Effector memory CD8-positive, alpha-beta T cell (primary cell): ENCODE measurements at places on chromosomes 3 and 15.

- H3K4me3 ChIP-seq = no peak overlapping the region
- no peaks in the 10 kb centered on the region for H3K36me3 ChIP-seq
- no peak for DNase-seq
- peaks cover 8% of the 10 kb centered on the region for H3K27me3 ChIP-seq
- no peak overlapping the region for H3K27ac ChIP-seq
Measured at GRCh38 chr3:60333710-60334109, 917.5 kb downstream of the FHIT start.

GRCh38 chr15:41408234-41408641, 5.9 kb upstream of the NDUFAF1 start:
- H3K27me3 ChIP-seq = no peaks in the 10 kb centered on the region
- DNase-seq = no peak
- H3K27ac ChIP-seq = no peak overlapping the region
- peaks cover 3% of the 10 kb centered on the region for H3K4me1 ChIP-seq

DNA sequence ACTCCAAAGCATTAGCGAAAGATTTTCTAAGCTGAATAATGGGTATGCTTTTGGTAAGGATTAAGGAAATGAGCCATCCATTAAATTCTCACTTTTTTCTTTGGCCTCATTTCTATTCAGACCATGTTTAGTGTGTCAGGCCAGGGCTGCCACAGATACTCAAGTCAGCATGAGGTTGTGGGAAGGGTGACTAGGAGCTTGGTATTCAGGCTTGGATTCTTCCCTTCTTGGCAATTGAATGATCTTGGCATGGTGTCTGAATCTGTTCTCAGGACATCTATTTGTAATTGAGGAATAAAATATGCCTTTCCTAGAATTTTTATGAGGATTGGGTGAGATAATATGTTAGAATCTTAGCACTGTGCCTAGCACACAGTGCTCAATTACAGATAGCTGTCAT, 11.2 kb downstream of the CCNB2 start:
- H3K4me3 ChIP-seq = no peak overlapping the region
- no peak overlapping the region for H3K27ac ChIP-seq
- H3K27me3 ChIP-seq = no peaks in the 10 kb centered on the region
- H3K4me1 ChIP-seq = no peaks in the 10 kb centered on the region

DNA sequence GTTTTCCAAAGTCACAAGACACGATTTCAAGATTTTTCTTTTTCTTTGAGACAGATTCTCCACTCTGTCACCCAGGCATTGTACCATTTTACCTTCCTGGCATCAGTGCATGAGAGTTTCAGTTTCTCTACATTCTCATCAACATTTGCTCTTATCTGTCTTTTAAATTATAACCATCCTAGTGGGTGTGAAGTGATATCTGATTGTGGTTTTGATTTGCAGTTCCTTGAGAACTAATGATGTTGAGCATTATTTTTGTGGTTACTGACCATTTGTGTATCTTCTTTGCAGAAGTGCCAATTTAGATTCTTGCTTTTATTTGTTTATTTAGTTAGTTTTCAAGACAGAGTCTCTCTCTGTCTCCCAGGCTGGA, 41.2 kb downstream of the ADIPOQ start:
- H3K4me1 ChIP-seq = peaks cover 48% of the 10 kb centered on the region
- H3K27me3 ChIP-seq = no peaks in the 10 kb centered on the region
- H3K36me3 ChIP-seq = no peaks in the 10 kb centered on the region
- peak overlapping the region; percentile 65 for H3K4me3 ChIP-seq
- H3K27ac ChIP-seq = peak overlapping the region; percentile 46

GRCh38 chr3:138062626-138063025, 52.7 kb downstream of the CLDN18 start:
- peaks cover 3% of the 10 kb centered on the region for H3K36me3 ChIP-seq
- peaks cover 8% of the 10 kb centered on the region for H3K27me3 ChIP-seq
- no peak overlapping the region for H3K4me3 ChIP-seq
- peaks cover 2% of the 10 kb centered on the region for H3K4me1 ChIP-seq
